ENCODE measurements at places on chromosomes 13 and 19.

DNA sequence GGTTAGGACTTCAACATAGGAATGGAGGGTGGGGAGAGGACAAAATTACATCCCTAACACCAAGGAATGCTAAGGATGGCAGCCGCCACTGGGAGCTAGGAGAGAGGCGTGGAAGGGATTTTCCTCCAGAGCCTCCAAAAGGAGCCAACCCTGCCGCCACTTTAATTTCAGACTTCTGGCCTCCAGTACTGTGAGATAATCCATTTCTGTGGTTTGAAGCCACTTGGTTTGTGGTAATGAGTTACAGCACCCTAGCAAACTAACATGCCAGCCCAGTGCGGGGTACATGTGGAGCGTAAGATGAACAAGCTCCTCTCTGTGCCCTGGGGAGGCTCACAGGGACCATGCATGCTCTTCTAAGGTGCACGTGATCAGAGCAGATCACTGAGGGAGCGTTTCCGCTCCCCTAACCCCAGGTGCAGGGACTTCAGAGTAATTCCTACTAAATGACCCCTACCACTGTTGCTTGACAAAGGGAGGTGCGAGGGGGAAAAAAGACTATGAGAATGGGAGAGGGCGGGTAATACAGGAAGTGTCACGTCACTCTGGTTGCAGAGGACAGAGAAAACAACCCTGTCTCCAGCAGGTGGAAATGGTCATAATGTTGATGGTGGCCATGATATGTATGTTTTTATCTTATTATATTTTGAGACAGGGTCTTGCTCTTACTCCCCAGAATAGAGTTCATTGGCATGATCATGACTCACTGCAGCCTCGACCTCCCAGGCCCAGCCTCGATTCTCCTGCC lies 12.0 kb downstream of the FPR1 start:
- DNase-seq = peak; percentile 68

DNA sequence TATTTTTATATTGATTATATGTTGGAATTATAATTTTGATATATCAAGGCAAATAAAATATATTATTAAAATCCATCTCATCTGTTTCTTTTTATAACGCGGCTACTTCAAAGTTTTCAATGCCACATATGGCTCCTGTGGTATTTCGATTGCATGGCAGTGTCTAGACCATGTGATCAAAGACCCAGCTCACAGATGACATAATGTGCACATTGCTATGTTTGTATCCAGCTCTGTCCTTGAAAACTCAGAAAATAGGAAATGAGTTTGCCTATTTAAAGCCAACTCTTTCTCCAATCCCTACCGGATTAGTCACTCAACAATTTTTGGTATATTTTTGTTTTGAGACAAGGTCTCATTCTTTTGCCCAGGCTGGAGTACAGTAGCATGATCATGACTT lies 26.2 kb downstream of the TMTC4 start:
- DNase-seq = peak; percentile 36

GRCh38 chr19:17778968-17779929 lies 15.7 kb upstream of the B3GNT3 start:
- peak; percentile 21 for DNase-seq

DNA sequence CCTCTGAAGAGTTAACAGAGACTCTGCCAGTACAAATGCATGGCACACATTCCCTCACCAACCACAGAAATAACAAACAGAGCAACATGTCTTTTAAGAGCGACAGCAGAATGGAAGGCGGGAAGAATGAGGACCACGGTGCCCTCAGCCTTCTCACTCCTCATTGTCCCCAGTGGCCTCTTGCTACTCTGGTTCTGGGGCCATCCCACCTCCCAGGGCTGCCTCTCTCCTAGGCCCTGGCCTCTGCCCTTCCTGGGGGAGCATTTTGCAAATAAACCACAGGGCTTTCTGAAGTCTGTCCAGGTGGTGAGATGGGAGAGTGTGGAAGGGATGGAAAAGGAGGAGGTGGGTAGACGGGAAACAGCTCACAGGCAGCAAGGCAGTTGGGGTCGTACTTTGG lies 28.3 kb downstream of the CYP2B6 start:
- no peak for DNase-seq

DNA sequence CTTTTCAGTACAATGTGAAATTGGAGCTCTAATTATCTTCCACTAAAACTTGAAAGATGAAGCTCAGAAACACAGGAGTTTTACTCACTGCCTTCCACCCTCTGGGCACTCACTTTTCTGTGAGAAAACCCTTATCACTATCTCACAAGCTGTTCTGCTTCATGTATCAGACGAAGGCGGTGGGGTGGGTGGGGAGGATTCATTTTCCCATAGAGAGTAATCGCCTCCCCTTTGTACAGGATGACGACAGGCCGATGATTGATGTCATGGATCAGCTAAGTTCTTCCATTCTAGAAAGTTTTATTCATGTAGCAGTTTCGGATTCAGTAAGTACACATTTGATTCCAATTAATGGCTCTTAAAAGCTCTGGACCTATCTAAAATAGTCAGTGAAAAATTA lies 139.9 kb downstream of the ZAR1L start:
- peak; percentile 6 for DNase-seq

DNA sequence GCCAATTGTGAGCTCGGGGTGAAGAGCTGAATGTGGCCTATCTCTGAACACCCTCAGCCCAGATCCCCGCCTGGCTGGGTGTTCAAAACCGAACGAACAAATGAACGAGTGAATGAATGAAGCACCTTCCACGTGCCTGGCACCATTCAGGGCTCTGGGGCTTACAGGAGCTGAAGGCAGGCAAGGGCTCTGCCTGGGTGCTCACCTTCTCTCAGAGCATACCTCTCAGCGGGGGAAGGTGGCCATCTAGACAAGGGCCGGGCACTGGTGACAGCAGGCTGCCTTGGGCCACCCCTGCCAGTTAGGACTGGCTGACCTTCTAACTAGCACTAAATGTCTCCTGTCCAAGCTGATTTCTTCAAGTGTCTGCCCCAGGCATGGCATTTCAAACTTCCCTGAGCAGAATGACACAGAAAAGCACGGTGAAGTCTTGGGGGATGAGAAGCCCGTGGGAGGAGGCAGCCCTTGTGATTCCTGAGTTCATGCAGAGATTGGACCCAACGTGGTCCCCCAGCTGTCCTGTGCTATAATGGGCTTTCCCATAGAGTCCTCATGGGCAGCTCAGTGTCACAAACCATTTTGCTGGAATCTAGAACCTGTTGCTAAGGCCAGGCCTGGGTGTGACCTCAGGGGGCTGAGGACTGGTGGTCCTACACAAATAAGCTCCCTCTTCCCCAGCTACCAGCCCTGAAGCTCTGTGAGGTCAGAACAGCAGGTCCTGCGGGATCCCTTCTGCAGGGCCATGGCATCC lies 27.9 kb upstream of the VSTM2B start:
- DNase-seq = no peak

GRCh38 chr13:95677564-95678266 lies 776 bp downstream of the DNAJC3 start:
- peak; percentile 21 for DNase-seq

DNA sequence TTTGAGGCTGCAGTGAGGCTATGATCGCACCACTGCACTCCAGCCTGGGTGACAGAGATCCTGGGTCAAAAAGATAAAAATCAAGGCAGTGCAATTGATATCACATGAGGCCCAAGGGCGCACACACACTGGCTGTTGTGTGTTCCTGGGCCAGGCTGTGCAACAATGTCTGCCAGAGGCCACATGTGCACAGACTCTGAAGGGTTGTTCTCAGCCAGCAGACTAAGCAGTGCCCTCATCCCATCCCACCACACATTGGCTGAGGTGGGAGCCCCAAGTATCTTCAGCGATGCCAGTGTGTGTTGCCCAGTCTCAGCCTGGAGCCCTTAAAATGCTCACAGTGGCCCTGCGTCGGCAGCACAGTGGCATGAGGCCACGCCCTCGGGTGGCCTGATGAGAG lies 12.6 kb downstream of the PEX11G start:
- no peak for DNase-seq

DNA sequence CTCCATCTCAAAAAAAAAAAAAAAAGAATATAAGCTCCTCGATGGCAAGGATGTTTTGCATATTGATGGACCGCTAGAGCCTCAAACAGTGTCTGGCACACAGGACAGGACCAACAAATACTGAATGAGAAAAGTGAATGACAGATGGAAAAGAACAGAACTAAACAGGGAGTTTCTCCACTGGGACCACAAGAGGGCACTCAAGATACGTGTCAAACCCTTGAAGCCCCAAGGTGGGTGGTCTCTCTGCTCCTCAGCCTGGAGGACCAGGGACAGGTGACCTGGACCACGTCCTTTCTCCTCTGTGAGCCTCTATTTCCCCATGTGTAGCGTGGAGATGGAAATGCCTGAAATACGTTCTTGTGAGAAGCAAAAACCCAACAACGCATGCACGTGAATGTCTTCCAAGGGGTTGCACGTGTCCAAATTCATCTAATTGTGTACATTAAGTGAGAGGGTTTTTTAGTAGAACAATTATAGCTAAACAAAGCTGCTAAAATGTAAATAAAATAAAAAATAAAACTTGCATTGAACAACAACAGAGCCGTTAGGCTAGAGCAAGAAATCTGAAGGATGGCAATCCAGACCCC lies 5.7 kb upstream of the CDC42EP5 start:
- peak; percentile 48 for DNase-seq

DNA sequence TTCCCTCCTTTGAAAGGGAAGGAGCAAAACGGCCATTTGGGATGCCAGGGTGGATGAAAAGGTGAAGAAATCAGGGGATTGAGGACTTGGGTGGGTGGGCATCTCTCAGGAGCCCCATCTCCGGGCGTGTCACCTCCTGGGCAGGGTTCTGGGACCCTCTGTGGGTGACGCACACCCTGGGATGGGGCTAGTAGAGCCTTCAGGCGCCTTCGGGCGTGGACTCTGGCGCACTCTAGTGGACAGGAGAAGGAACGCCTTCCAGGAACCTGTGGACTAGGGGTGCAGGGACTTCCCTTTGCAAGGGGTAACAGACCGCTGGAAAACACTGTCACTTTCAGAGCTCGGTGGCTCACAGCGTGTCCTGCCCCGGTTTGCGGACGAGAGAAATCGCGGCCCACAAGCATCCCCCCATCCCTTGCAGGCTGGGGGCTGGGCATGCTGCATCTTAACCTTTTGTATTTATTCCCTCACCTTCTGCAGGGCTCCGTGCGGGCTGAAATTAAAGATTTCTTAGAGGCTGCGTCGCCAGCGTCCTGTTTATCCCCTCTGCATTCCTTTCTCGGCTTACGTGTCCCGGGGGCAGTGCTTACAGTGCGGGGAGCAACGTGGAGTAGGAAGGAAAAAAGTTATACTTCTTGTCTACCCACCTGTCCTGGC lies 15.2 kb upstream of the S1PR4 start:
- peak; percentile 48 for DNase-seq

DNA sequence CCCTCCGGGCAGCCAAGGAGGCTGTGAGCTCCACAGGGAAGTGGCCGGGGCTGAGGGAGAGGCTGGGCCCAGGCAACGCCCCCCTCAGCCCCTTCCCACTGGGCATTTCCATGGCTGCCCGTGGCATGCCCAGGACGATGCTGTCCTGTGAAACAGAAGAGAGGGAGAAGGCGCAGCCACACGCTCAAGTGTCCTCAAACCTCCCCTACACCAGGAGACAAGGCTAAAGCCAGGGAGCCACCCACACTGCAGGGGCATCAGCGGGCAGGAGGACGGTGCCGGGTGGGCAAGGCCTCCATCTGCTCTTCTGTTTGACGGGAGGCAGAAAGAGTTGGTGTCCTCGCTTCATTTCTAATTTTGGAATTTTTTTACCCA lies 14.2 kb upstream of the PROZ start:
- DNase-seq = no peak

- peak; percentile 93 for DNase-seq
These were observed 258.2 kb upstream of the IRS2 start for GRCh38 chr13:110044551-110045111.

DNA sequence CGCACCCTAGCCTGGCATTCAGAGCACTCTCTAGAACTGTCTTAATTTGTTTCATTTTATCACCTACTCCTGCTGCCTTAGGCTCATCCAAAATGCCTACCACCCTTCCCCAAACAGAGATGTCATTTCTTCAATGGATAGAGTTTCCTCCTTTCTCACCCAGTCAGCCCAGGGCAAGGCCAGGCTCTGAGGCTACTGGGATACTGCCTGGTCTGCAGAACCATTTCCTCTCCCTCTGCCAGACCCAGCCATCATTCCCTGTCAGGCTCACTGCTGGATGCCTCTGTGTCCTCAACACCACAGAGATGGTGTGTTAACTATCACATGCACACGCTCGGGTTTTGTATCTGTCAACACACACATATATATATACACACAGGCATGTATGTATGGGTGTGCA lies 47.2 kb downstream of the C13orf42 start:
- DNase-seq = no peak

DNA sequence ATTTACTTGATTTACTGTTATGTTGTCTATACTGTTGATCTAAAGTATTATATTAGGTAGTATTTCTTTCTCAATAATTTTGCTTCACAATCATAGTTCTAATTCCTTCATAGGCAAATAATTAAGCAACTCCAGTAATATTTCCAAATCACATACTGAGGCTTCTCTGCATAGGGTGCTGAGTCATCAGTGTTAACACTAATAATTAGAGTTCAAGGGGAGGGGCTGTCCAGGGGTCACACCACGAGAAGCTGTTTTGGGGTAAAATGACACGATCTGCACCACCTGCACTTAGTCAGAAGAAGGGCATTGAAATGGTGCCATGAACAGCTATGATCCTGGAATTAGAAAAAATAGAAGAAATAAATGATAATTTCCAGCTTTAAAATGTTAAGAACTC lies 1230.9 kb upstream of the SLC10A2 start:
- no peak for DNase-seq

DNA sequence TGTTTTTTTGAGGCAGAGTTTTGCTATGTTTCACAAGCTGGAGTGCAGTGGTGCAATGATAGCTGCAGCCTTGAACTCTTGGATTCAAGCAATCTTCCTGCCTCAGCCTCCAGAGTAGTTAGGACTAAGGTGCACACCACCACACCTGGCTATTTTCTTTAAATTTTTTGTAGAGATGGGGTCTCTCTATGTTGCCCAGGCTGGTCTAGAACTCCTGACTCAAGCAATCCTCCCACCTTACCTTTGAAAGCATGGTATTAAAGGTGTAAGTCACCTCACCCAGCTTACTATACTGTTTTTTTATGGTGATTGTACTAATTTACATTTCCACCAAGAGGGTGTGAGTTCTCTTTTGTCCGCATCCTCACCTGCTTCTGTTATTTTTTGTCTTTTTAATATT lies 110.0 kb downstream of the FREM2 start:
- DNase-seq = no peak

GRCh38 chr19:1773184-1773583 lies 19.9 kb downstream of the ONECUT3 start:
- peak; percentile 12 for DNase-seq

GRCh38 chr13:102564564-102564963 lies 32.2 kb upstream of the TPP2 start:
- no peak for DNase-seq

GRCh38 chr19:41886761-41887710 lies 4.1 kb downstream of the ARHGEF1 start:
- DNase-seq = no peak

GRCh38 chr19:8307965-8308866 lies at the start of gene CD320:
Gene CD320 (minus strand): TSS chr19:8308358. CDS start chr19:8308290, 68 bp downstream.
- DNase-seq = peak; percentile 83

DNA sequence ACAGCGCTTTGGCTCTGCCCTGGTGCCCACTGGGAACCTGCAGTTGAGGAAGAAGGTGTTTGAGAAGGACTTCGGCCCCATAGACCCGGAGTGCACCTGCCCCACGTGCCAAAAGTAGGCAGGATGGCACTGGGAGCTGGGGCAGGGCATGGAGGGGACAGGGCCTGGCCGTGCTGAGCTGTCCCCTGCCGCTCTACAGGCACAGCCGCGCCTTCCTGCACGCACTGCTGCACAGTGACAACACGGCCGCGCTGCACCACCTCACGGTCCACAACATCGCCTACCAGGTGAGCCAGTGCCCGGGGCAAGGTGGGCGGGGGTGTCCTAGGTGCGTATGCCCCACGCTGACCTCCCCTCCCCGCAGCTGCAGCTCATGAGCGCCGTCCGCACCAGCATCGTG lies 5.1 kb upstream of the DNM2 start:
- no peak for DNase-seq

Data from AG10803 (cell line).